Osteoblast (primary cell): ENCODE measurements at places on chromosomes 2 and 18.
A peak's percentile ranks its signal among the peaks of the same experiment; 100 is the strongest.

DNA sequence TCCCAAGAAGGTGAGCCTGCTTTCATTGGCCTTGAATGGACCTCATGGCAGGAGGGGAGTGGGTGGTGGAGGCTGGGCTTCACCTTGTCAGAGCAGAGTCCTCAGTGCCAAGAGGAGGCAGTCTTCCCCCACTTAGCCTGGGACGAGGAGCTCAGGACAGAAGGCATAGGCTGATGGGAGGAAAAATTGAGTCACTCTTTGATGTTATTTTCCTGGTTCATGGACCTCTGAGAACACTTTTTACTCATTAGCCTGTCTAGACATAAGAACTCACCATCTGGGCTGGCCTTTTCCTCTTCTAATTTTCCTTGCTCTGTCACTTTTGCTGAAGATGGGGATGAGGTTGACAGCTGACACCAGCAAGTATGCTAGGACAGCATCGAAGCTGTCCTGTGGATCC is 225.7 kb upstream of the TNP1 start:
- DNase-seq: peak; percentile 83

GRCh38 chr2:171013851-171014250 is 84.8 kb downstream of the GORASP2 start:
- DNase-seq: no peak

DNA sequence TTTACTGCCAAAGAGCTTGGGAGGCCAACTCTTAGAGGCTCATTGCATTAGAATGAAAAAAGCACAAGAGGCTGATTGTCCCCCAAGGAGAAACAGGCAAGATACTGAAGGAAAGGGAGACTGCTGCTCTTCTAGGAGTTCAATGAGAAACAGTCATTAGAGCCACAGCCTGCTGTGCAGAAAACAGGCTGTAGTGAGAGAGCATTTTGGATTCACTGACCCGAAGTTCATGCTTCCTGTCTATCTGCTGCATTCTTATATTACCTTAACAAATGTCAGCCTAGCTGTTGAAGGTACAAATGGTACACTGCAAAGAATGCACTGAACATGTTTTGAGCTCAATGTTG is 423.3 kb downstream of the SETBP1 start:
- DNase-seq: no peak

GRCh38 chr2:169091761-169092519 is 22.6 kb downstream of the DHRS9 start:
- DNase-seq: no peak

DNA sequence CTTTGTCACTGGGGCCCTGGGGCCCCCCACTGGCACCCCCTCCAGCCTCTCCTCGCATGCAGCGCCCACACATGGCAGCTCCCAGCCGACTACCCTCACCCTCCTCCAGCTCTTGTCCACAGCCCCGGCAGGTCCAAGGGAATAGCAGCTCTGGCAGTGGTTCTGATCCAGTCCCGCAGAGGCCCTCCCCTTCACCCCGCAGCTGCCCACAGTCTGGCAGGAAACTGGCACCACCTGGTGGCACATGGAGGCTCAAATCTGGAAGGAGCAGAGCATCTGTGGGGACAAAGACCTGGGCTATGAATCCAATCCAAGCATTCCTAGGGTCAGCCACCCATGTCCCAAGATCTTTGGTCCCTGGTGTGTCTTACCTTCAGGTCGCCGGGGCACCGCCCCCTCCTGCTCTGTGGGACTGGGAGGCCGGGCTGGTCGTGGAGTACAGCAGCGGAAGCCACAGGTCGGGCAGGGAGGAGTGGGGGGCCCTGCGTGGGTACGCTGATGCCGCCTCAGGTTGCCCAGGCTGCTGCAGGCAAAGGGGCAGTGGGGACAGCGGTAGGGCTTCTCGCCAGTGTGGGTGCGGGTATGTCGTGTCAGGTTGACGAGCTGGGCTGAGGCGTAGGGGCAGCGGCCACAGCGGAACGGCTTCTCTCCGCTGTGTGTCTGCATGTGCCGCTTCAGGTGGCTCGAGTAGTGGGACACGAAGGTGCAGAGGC is 2.3 kb downstream of the ZNF513 start:
- DNase-seq: no peak

GRCh38 chr2:51559026-51559425 is 527.1 kb upstream of the NRXN1 start:
- DNase-seq: no peak

DNA sequence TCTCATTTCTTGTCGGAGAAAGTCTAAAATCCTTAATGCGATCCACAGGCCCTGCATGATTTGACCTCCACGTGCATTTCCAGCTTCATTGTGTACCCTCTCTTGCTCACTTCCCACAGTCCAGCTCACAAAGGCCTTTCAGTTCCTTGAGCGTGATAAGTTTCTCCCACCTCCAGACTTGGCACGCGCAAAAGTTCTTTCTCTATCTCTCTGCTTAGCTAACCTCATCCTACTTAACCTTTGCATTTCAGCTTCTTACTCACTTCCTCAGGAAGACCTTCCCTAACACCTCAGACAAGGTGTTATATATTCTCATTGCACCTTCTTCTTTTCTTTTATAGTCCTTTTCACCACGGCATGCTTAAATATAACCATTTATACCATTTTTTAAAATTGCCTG is 124.8 kb upstream of the XPO1 start:
- DNase-seq: no peak

- DNase-seq: no peak
These were observed 782.6 kb upstream of the FSHR start for GRCh38 chr2:49936965-49937364.

GRCh38 chr2:209395229-209395628 is 28.6 kb upstream of the MAP2 start:
- DNase-seq: no peak

GRCh38 chr2:95353055-95353575 is 49.4 kb upstream of the FAHD2A start:
- DNase-seq: peak; percentile 58

GRCh38 chr18:60421356-60422118 is 49.0 kb upstream of the MC4R start:
- no peak for DNase-seq
